ENCODE measurements at places on chromosomes 11 and 22. TPM values are rescaled to one million over a fixed set of nuclear protein-coding genes. Genes with fewer than 3 reads are reported as not detected.

OR52E8 gene
- not detected for total RNA-seq

DNA sequence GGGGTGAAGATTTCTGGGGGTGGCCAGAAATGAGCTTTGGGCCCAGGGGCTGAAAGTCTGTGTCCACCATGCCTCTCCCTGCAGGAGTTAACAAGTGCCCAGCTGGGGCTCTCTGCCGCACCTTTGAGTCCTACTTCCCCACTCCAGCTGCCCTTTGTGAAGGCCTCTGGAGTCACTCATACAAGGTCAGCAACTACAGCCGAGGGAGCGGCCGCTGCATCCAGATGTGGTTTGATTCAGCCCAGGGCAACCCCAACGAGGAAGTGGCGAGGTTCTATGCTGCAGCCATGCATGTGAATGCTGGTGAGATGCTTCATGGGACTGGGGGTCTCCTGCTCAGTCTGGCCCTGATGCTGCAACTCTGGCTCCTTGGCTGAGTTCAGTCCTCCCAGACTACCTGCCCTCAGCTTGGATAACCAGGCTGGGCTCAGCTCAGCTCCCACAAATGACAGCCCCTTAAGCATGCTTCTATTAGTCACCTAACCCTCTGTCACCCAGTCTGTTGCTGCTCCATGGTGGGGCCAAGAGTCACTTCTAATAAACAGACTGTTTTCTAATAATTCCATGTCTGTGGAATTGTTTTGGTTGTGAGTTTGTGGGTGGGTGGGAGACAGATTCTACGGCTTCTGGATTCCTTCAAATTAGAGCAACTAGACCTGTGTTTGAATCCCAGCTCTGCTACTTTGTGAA, 3.0 kb upstream of the INPPL1 start:
- no peak for DNase-seq

DNA sequence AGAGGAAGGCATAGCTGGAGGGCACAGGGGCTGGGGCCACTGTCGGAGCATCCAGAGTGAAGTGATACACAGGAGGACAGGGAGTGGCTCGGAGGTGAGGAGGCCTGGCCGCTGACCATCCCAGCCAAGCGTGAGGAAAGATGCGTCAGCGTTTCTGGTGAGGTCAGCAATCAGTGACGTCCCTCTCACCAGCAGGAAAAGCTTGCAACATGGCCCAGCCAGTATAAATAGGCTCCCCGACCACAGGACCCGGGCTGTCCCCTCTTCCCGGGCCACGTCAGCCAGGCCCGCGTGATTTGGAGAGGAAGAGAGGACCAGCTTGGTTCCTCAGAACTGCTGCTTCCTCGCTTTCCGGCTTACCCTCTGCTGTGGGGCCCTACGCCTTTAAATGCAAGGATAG, 4.2 kb upstream of the OSM start:
- DNase-seq = no peak

PAX6 gene
- not detected for total RNA-seq

LYVE1 gene
- not detected for total RNA-seq

P2RX6 gene
- 0.18 TPM for total RNA-seq

FAM83F gene
- total RNA-seq = 0.39 TPM

- peak; percentile 99 for DNase-seq
These were observed at the start of gene PLA2G6 for GRCh38 chr22:38181453-38182200. Gene PLA2G6, minus strand, starts transcription at chr22:38181830. Its CDS starts 12,404 bp downstream, at chr22:38169426.

- no peak for DNase-seq
These were observed 50.8 kb downstream of the HIPK3 start for GRCh38 chr11:33307984-33308383.

IL10RA gene
- total RNA-seq = 87.8 TPM

DNA sequence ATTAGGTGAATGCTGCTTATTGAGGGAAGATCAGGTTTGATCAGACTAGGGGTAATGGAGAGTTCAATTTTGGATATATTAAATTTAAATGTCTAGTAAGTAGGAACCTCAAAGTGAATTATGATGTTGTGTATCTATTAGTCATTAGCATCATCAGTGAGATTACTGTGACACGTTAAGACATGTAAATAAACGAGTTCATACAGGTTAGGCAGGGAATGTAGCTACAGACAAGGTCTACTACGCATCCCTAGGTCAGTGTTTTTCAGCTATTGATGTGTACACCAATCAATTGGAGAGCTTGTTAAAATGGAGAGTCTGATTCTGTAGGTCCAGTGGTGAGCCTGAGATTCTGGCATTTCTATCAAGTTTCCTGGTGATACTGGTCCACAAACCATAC, 120.1 kb upstream of the LRRC4C start:
- no peak for DNase-seq

- no peak for DNase-seq
These were observed 200.9 kb downstream of the MYO18B start for GRCh38 chr22:25942856-25943411.

DNA sequence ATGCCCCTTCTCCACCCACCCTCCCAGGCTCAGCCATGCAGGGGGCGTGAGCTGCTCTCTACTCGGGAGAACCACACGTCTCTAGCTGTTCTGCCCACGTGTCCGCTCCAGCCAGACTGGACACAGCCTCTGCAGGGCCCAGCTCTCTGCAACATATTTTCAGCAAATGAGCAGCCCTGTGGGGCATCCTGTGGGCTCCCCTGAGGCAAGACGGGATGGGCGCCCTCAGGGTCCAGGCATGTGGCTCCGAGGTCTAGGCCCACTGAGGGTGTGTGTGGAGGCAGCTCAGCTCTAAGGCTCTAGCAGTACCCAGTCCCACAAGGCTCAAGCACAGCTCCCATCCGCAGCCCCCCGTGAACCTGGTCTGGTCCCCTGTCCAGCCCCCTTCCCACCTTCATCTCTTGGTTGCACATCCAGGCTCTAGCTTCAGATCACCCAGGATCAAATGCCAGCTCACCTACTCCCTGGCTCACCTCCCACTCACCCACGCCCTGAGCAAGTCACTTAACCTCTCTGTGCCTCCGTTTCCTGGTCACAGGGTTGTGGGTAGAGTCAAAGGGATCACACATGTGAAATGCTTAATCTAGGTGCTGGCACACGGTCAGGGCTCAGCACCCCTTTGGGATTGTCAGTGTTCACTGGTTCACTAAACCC, 57.8 kb upstream of the TCF20 start:
- DNase-seq = no peak

ASCC2 gene
- total RNA-seq = 84.5 TPM

CHRDL2 gene
- not detected for total RNA-seq

HSD17B12 gene
- total RNA-seq = 72.3 TPM

DNA sequence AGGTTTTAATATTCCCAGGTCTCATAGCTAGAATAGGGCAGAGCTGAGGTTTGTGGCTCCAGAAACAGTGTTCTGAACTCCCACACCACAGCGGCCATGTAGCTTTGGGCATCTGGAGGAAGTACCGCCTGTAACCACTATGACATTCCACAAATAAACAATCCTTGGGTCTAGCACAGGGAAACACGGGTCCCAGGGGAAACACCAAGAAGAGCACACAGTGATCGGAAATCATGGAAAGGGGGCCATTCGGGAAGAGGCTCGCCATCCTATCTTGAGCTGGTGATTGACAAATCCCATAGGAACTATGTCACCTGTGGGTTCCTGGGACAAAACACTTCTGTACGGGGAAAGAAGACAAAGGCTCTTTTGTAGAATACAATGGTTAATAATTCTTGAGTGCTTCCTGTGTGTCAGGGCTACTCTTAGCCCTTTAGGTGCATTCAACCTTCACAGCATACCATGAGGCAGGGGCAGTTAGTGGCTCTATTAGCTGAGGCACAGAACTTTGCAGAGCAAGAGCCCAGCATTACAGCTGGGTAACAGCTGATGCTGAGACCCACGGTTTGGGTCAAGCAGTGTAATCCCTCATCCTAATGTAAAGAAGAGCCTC, 514.2 kb downstream of the NTM start:
- DNase-seq = no peak

OR56A1 gene
- not detected for total RNA-seq

OR8D1 gene
- total RNA-seq = not detected

- DNase-seq = no peak
These were observed 878.5 kb upstream of the LRRC4C start for GRCh38 chr11:42337786-42338455.

DNA sequence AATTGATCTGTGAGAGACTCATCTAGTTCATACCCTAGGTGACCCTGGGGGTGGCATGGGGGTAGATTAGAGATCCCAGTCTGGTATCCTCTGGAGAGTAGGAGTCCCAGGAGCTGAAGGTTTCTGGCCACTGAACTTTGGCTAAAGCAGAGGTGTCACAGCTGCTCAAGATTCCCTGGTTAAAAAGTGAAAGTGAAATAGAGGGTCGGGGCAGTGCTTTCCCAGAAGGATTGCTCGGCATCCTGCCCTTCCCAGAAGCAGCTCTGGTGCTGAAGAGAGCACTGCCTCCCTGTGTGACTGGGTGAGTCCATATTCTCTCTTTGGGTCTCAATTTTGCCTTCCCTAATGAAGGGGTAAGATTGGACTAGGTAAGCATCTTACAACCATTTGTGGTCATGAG, 653 bp downstream of the IL18BP start:
- DNase-seq = no peak

SHANK3 gene
- total RNA-seq = 0.05 TPM

GRCh38 chr11:17736930-17737817, 2.6 kb downstream of the KCNC1 start:
- no peak for DNase-seq

DNA sequence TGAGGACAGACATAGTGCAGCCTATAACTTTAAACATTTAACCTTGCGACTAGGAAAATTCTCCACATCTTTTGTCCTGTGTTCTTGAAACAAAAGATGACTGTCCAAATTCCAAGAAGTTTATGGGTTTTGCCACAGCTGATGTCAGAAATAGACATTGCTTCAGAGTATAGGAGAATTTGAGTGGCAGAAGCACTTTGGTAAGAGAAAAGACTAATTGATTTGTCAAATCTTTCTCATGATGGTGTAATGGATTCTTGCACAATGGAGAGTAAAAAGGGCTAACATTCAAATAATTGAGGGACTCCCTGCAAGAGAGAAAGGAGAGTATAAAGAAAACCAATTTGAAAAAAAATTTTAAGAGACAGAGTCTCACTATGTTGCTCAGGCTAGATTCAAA, 25.3 kb downstream of the C11orf58 start:
- DNase-seq = no peak

NAALAD2 gene
- not detected for total RNA-seq

DNA sequence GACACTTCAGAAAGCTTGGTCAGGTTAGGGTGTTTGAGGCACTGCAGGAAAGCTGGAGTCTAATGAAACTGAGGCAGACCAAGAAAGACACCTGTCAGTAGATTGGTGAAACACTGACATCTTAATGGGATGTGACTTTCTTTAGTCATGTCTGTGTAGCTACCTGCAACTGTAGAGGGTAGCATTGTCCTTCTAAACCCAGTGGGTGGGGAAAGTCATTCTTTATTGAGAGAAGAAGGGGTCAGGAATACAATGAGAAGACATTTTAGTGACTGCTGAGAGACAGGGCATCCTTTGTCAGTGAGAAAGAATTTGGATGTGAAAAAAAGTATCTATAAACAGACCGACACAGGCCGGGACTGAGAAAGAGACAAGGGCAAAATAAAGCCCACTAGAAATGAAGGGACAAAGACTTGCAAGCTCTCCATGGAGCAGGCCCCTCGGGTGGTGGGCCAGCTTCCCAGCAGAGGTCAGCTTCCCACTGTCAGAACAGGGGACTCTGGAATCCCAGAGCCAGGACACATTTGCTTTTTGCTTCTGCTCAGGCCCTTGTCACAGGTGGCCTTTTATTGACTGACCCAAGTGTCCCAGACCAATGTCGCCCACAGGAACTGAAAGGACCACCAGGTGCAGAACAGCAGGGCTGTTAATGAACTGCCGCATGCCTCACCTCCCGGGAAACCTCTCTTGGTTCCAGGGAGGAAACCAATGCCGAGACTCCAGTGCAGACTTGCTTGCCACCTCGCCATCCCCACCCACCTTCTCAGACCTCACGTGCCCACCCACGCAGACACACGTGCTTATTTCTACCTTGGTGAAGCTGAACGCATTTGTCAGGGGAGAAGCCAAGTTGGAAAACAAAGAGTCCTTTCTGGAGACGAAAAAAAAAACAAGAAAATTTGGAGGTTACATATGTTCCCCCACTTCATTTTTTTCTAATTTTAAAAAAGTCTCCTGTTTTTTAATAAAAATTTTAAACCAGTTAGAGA, 212.8 kb downstream of the TENM4 start:
- DNase-seq = no peak

DNA sequence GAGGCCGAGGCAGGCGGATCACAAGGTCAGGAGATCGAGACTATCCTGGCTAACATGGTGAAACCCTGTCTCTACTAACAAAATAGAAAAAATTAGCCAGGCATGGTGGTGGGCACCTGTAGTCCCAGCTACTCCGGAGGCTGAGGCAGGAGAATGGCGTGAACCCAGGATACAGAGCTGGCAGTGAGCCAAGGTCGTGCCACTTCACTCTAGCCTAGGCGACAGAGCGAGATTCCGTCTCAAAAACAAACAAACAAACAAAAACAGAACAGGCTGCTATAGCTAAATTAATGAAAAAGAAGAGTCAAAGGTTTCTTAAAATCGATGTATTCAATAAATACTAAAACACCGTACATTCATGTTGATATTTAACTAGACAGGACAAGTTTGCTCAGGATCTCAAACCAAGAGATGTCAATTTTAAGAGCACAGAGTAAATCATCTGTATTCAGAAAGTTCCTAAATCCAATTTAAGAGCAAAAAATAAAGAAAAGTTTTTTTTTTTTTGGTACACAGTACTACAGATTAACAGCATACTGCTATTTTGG, 59.9 kb downstream of the NUP98 start:
- DNase-seq = no peak

GRCh38 chr11:18236664-18237356, at the start of gene SAA4:
Gene SAA4, minus strand, starts transcription at chr11:18236802. Its CDS starts 876 bp downstream, at chr11:18235926.
- DNase-seq = no peak

PRR14L gene
- total RNA-seq = 65.2 TPM

- DNase-seq = no peak
These were observed 139.4 kb downstream of the SPATA19 start for GRCh38 chr11:133705873-133706272.

DNA sequence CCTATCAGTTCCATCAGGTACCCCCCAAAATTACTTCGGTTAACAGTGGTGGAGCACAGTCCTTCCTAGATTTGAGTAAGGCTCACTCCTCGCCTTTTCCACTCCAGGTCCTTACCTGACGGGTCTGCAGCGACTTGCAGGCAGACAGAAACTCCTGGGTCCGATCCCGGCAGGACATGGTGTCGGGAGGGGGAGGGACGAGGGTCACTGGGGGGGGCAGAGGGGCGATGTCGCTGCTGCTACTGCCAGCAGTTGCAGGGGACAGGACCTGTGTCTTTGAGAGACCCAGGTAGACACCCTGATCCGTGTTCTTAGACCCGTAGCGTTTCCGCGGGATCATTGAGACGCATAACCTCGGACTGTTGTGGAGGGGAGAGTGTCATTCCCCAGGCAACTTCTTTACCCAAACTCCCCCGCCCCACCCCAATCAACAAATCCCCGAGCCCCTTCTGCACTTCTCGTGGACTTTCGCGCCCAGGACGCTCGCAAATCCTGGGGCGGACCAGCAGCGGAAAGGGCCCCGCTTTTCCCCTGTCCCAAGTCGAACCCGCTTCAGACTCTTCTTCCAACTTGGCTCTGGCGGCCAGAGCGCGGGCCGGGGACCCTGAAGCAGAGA, 839 bp downstream of the STX5 start:
- no peak for DNase-seq

Data from activated T-helper 1 cell treated with anti-CD3 and anti-CD28 coated beads, Interleukin-12 subunit alpha, Interleukin-12 subunit beta, Interleukin-2, Interleukin-4 antibody, amounts not matched to agents 30 ng/mL and 10 ng/mL and 1 ng/mL, durations not matched to agents 14 hours and 24 hours and 36 hours (primary cell).